ENCODE measurements at places on chromosomes 5 and 9.

DNA sequence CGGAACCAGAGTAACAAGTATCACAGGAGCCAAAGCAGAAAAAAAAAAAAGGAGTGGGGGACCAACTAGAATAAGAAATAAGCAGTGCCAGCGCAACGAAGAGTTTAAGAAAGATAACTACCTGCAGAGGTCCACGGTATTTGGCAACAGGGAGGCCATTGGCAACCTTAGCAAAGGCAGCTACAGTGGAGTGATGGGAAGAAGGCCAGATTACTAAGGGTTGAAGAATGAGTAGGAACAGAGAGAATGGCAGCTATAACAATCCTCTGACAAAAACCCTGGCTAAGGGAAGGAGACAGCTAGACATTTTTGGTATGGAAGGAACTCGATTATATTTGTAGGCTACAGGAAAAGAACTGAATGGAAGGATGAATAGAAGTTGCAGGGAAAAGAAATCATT is 93.4 kb upstream of the DMAC1 start:
- DNase-seq, result no peak

GRCh38 chr5:64308135-64308534 is 142.5 kb downstream of the RNF180 start:
- no peak for DNase-seq

DNA sequence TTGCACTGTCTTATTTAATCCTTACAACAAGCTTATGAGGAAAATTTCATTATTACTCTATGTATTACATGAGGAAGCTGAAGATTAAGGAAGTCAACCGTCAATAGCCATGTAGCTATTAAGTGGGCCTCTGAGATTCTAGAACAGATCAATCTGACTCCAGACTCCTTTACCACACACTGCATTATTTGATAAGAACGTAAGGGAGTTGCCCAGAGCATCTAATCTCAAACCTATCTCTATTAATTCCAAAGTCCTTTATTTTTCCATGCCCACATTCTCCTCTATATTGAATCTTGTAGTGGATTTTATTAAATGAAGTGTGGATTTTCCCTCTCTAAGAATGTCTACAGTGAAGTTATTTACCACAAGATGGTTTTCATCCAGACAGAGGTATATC is 118.2 kb upstream of the MTAP start:
- no peak for DNase-seq

DNA sequence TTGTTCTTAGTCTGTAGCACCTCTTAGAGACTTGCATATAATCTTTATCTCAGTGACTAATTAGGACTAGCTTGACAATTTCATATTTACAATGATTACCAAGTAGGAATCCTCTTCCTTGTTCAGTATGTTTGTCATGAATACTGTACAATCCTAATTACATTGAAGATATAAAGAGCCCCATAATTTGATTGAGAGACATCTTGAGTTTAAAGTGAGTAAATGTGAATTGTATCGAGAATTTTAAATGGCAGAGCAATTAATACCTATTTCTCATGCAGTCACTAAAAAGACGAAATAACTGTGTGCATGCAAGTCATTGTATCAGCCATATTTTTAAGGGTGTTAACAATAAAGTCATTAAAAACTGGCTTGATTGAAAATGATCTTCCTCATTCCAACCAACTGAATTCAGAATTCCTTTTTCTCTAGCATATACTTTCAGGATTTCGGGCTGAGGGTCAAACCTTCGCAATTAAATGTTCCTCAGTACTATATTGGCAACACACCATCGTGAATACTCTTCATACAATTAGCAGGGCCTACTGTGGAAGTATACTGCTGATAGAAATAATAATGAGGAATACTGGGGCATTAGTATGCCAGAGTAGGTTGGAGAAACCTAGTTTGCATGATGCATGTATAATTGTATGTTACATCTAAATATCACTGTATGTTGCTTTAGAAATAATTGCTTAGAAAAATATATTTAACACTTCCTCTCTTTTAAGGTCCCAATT is 284.7 kb upstream of the TMEM161B start:
- no peak for DNase-seq

GRCh38 chr5:34998058-34998789 is 49.5 kb downstream of the AGXT2 start:
- no peak for DNase-seq

DNA sequence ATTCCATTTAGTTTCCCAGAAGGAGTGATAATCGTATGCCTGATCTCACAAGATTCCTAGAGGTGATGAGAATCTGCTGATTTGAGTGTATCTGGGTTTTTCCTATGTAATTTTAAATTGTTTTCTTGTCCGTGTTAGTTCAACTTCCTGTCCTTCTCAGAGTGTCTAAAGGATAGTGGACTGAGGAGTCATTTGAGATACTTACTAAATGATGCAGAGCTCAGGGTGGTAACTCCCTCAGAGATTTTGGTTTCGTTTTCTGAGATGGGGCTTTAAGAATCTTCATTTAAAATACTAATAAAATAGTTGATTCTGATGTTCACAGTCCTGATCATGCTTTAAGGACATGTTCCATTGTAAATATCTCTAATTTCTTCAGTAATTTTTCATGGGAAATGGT is 30.3 kb downstream of the MELK start:
- DNase-seq, result no peak

- DNase-seq, result no peak
Measured at GRCh38 chr5:136811551-136811950, 446.2 kb upstream of the TRPC7 start.

DNA sequence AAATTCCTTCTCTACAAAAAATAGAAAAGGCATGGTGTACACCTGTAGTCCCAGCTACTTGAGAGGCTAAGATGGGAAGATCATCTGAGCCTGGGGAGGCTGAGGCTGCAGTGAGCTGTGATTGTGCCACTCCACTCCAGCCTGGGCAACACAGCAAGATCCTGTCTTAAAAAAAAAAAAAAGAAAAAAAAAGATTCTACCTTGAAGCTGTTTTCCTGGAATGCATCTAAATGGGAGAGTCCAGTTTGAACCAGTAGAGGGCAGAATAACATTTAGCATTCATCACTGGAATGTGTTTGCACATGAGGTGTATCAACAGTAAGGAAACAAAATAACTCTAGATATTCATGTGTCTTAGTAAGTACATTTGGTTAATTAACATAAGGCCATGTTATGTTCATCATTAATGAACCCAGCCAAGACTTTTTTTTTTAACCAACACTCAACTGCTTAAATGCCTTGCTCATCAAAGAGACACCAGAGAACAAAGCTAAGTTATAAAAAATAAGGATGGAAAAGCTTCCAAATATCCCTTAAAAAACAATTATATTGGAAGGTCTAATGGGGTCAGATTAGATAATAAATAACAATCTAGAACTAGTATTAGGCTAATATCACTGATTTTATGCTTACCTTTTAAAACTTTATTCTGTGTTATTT is 16.1 kb downstream of the IFNE start:
- no peak for DNase-seq

GRCh38 chr5:154418344-154418820 is 27.4 kb upstream of the SAP30L start:
- DNase-seq, result no peak

DNA sequence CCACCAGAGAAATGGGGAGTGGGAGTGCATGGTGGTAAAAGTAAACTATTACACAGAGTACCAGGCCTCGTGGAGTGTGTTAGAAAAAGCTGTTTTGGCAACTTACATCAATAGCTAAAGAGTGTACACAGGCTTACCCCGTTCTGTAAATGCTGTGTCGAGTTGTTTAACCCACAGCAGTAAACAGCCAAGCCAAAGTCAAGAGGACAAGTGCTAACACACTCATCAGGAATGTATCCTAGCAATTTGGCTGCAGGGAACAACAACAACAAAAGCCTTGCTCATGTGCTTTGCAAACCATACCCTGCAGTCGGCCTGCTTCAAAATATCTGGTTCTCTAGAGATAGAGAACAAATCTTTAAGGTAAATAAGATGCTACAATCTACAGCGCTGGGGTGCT is 15.9 kb downstream of the DAP start:
- DNase-seq, result no peak

DNA sequence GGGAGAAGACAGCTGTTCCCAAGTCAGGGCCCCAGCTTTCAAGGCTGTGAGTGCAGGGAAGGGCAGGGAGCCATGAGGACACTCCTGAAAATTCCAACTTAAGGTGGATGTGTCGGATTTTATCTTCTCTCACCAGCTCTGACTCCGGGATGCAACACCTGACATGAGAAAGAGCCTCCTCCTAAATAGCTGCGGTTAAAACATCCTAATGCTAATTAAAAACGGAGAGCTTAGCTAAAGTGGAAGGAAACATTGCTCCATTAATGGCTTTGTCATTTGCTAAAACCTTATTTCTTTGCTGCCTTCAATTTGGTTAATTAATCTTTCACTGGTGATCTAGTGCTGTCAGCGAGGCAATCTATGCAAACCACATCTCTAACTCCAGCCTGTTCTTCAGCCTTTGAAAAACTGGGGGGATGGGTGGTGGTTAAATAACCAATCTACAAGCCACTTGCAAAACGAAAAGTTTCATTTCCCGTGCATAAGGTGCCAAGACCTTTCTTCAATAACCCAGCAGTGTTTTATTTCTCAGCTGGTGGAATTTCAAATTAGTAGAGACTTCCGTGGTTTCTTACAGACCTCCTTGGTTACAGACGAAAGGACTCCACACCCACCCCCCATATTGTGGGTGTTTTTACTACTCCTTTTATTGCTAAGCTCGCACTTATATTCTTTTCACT is 379.6 kb downstream of the MLLT3 start:
- no peak for DNase-seq

DNA sequence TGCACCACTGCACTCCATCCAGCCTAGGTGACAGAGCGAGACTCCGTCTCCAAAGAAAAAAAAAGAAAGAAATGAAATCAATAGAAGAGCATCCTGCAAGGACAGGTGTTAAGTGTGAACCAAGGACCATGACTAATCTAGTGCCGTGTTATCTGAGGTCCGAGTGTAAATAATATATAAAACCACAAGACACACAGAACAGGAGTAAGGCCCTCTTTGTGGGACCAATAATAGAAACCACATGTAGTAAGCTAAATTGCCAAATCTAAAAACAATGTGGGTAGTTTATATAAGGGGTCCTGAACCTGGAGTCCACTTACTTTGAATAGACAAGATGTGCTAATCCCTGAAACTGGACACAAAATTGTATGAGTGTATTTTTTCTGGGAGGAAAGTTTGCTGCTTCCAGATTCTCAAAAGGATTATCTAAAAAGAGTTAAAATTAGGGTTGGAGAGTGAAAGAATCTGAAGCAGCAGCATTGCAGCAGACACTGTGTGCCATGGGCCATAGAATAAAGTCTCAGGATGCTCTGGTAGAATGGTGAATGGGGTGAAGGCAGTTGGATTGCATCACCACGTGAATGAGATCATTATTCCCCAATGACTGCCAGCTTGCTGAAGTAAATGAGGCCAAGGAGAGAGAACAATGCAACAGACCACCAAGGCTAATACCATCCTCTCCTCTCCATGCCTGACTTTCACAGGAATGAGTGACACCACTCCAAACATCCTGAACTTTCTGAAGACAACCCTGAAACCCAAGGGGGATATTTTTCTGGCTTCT is 222.7 kb downstream of the DCP2 start:
- no peak for DNase-seq

GRCh38 chr5:31763424-31763823 is 124.5 kb downstream of the PDZD2 start:
- no peak for DNase-seq

DNA sequence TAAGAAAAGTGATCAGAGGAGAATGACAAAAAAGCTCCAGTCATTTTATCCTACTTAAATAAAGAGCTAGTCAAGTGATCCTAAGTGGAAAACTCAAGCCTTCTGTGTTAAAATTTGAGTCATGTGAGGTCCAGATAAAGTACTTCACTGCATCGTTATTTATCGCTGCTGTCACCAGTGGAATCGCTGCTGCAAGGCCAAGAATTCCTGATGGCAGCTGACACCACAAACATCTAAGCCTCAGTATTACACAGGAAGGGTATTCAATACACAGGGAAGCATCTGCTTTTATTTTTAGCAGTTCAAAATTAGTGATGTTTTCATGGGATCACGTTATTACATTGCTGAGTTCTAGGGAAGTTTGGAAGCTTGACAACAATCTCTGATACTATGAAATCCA is 190.3 kb downstream of the GOLPH3 start:
- no peak for DNase-seq

- no peak for DNase-seq
Measured at GRCh38 chr5:44294516-44294915, 94.7 kb downstream of the FGF10 start.

DNA sequence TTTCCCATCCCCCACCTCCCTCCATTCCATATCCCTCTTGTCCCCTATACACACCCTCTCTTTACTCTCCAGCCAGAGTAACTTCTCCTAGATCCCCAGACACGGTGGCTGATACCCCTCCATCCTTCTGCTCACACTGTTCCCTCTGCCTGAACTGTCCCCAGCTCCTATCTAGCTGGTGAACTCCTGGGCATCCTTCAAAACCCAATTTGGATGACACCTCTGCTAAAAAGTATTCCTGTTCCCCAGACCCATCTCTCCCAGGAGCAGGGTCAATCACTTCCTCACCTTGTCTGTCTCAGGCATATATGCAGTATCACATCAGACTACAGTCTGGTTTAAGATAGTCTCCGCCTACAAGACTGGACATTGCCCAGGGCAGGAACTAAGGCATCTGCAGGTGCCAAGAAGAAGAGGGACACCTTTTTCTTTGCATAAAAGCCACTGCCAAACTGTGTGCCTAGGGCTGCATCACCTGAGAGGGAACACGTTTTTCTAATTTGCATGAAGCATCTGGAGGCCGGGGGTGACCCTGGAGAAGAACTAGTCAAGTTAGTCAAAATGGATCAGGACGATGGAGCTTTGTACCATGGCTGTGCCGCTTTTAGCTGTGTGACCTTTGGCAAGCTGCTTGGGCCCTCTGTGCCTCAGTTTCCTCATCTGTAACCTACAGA is 27.1 kb downstream of the NR5A1 start:
- no peak for DNase-seq

- no peak for DNase-seq
Measured at GRCh38 chr5:126543009-126543408, 52.0 kb downstream of the ALDH7A1 start.

- DNase-seq, result no peak
Measured at GRCh38 chr5:132258102-132259068, 889 bp downstream of the PDLIM4 start.

GRCh38 chr9:123420592-123421111 is 64.7 kb downstream of the CRB2 start:
- DNase-seq, result no peak

DNA sequence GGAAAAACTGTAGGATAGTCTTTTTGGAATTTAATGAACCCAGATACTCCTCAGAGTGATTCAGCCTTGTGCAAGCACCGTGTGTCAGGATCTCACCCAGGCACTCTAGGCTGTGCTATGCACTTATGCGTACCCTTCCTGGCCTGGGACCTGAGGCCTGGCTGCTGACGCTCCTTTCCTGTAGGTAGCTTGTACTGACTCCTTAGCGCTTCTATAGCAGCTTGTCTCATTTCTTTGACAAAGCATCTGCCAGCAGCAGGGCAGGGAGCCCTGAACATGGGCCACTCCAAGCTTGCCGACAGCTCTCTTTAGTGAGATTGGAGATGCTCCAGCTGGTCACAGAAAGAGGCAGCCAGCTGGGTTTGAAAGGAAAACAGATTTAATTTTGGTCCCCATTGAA is 147.3 kb downstream of the SGCD start:
- no peak for DNase-seq
